T follicular helper cell (primary cell): ENCODE measurements at places on chromosomes 12 and 14.
A peak's percentile ranks its signal among the peaks of the same experiment; 100 is the strongest.

DNA sequence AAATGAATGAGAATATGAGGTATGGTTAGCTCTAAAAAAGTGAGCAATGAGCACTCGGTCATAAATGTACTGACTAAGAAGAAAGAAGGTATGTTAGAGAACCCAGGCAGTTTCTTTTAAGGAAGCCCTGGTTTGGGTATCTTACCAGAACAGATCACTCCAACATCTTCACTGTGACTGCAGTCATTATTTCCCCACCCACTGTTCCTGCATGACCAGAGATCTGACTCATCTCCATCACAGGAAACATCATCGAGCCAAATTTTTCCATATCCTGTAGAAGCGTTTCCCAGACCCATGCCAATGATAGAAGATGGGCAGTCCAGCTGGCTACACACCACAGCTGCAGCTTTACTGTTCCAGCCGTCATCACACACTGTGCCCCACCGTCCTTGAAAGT, 48.0 kb downstream of the CD163L1 start:
- DNase-seq: no peak

DNA sequence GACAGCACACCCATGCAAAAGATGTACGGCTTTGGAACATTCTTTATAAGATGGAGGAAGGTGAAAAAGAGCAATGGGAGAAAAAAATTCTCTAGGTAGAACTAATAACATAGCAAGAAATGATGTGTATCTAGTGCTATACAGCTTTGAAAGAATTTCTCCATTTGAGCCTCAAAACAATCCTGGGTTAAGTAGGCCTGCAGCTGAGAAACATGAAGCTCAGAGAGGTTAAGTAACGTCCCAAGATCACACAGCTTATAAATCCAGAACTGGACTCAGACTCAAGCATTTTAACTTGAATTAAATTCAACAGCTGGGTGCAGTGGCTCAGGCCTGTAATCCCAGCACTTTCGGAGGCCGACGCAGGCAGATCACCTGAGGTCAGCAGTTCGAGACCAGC, 32.9 kb downstream of the TTC7B start:
- DNase-seq: no peak

GRCh38 chr12:94062796-94063635, 85.4 kb upstream of the PLXNC1 start:
- DNase-seq: no peak

DNA sequence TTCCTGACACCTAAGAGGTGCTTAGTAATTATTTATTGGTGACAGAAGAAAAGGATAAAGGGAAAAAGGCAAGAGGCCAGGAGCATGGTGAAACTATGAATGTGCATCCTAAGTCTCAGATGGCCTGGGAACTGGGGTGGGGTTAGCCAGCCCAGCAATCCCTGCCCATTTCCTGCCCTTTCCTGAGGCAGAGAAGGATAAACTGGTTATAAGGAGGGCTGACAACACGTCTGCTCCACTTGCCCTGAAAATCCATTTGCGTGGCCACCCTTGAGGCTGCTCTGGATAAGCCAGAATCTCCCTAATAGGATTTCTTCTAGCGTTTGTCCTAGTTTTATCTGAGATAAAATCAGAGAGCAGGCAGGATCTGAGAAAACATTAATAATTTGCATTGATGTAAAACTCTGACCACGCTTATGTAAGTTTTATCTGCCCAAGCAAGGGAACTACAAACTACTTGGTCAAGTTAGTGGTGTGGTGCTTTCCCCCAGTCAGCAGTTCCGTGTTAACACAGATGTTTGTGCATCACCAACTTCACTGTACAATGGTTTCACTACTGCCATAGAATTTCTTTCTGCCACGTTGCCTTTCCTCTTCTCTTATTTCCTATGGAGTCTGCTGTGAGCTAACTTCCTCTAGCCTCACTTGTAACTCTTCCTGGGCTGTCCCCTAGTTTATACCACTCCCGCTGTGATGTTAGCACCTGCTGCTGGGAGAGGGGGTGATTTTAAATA, 392.7 kb downstream of the RPS29 start:
- no peak for DNase-seq

DNA sequence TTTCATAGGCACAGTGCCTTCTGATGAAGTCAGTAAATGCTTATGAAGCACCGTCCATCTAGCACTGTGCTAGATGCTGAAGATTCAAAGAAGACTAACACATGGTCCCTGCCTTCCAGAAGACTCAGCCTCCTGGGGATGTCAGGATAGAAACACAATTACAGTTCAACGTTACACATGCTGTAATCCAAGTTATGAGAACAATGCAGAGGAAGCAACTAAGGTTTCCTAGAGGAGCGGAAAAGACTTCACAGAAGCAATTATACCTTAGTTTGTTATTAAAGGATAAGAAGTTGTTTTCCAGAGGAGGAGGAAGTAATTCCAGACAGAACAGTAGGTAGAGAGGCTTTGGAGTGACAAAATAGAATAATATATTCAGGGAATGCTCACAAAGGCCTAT, 66.9 kb upstream of the FGD4 start:
- no peak for DNase-seq

DNA sequence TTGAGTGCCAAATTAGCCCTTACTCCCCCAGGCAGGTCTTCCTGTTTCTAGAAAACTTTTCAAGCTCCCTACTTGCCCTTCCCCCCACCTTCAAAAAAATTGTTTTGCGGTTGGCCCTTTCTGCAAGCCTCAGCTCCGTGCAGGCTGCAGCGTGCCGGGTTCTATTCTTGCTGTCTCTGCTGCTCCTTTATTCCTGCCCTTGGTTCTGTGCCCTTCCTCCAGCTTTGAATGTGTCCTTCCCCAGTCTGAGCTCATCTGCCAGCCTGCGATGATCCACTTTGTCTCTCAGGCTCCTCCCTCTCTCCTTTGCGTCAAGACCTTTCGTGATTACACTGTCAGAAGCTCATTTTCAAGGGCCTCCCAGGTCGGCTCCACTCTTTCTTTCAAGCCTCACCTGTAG, 98.6 kb downstream of the IRF2BPL start:
- peak; percentile 71 for DNase-seq

DNA sequence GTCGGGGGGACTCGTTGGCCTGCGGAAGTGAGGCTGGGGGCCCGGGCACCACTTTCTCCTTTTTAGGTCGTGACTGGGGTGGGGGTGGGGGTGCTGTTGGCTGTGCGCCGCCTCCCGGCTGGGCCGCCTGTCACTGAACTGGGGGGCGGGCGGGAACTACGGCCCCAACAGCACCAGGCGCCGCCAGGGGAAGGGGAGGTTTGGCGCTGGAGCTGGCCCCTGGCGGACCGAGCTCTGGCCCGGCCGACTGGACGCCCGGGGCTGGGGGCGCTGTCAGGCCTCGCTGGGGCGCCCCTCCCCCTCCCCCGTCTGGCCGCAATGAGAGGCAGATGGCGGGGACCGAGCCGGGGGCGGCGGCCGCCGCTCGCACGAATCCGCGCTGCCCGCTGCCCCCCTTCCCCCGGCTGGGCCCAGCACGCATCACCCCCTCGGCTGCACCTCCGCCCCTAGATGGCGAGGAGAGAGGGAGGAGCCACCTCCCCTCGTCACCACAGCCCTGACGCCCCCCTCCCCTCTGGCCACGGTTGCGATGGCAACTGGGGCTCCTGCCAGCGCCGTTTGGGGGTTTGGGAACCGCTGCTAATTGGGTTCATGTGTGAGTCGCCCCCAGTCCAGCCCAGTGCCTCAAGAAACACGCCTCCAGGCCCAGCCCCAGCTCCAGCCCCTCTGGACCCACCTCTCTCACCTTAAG, 723 bp downstream of the NFATC4 start:
- no peak for DNase-seq

- no peak for DNase-seq
These were observed 269.7 kb downstream of the TTC6 start for GRCh38 chr14:37864861-37865718.

- no peak for DNase-seq
These were observed 8.0 kb upstream of the LGMN start for GRCh38 chr14:92756446-92756845.

- DNase-seq: no peak
These were observed 62.3 kb upstream of the TMEM132C start for GRCh38 chr12:128204711-128205110.

GRCh38 chr12:389142-390096, at the start of gene KDM5A:
Gene KDM5A (minus strand): TSS chr12:389320. CDS start chr12:389091, 229 bp downstream.
- peak; percentile 88 for DNase-seq

DNA sequence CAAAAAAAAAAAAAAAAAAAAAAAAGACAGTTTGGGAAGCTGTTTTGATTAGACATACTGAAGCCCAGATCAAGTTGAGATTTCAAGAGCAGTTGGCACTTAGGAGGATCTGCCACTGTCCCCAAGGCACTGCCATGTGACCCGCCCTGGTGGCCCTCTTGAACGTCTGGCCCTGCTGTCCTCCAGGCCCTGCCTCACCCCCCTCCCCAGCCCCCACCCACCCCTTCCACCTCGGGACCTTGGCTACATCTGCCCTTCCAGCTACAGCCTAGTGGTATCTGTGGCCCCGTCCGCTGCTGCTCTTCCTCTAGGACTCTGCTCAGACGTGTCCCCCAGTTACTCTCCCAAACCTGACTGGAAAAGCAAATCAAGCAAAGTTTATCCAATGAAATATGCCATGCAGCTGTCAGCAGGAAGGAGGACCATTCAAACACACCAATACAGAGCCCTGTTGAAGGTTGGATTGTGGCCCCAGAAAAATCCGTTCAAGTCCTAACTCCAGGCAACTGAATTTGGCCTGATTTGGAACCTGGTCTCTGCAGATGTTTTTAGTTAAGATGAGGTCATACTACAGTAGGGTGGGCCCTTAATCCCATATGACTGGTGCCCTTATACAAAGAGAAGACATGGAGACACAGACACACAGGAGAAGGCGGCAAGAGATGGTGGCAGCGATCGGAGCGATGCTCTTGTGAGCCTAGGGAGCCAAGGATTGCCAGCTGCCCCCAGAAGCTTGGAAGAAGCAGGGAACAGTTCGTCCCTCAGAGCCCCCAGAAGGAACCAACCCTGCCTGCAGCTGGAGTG, 17.7 kb downstream of the SLC25A29 start:
- no peak for DNase-seq

DNA sequence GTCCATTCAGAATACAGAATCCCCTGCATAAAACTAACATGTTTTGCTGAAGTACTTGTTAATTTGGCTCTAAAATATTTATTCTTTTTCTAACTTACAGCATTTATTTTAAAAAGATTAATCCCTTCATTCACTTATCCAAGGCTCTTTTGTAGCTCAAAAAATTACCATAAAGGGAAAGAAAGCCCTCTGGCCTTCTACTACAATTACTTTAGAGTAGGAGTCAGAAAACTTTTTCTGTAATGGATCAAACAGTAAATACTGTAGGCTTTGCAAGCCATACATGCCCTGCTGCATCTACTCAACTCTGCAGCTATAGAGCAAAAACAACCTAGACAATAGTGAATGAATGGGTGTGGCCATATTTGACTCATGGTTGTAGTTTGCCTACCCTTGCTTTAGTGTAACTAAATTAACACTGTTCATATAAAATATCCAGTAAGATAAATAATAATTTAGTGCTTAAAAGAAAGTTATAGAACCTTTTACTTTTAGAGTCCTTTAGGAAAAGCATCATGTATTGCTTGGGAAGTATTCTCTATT, 74.2 kb upstream of the ZFP36L1 start:
- DNase-seq: no peak

DNA sequence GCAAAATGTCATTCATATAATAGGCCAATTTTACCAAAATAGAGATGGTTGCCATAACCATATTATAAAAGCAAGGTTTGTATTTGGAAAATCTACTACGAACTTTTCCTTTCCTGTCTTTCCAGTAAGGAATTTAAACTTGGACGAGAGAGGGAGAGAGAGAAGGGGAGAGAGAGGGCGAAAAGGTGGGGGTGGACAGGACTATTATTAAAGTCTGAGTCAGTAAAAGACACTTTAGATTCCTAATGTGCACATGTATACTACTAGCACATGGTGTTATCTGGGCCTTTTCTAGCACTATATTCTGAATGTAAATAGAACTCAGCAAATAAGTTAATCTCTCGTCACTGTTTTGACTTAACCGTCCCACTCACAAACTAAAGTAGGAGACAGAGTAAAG, 30.4 kb upstream of the FBLN5 start:
- no peak for DNase-seq

- DNase-seq: no peak
These were observed 24.8 kb upstream of the ZFP36L1 start for GRCh38 chr14:68817506-68818212.

GRCh38 chr12:117143008-117143532, 43.9 kb upstream of the TESC start:
- DNase-seq: no peak

DNA sequence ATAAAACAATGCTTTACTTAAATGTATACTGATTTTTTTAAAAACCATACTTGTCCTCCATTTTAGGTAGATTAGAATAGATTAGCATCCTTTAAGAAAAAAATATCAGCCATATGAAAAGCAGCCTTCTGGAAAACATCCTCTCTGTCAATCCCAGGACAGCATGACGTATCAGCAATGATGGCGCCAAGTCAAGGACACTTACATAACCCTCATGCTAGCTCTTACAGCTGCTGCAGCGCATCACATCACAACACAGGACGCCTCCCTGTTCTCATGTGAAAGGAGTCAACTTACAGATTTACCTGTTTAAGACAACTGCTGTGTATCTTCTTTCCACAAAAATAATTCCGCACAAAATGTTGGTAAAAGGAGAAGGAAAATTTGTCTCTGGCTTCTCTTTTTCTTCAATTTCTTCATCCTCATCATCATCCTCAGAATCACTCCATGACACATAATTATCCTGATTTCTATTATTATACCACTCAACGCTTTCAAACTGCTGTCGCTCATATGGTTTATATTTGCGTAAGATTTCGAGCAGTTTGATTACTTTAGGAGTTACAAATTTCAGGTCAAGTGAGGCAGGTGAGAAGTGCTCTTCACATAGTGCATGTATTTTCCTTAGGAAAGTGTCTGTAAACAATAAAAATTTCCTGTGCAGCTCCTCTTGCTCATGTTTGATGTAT, 33.3 kb downstream of the DICER1 start:
- no peak for DNase-seq
